ENCODE measurements at places on chromosomes 11 and 22. TPM values are rescaled to one million over a fixed set of nuclear protein-coding genes. Genes with fewer than 3 reads are reported as not detected.

CCDC73 gene
- total RNA-seq, result not detected

DNA sequence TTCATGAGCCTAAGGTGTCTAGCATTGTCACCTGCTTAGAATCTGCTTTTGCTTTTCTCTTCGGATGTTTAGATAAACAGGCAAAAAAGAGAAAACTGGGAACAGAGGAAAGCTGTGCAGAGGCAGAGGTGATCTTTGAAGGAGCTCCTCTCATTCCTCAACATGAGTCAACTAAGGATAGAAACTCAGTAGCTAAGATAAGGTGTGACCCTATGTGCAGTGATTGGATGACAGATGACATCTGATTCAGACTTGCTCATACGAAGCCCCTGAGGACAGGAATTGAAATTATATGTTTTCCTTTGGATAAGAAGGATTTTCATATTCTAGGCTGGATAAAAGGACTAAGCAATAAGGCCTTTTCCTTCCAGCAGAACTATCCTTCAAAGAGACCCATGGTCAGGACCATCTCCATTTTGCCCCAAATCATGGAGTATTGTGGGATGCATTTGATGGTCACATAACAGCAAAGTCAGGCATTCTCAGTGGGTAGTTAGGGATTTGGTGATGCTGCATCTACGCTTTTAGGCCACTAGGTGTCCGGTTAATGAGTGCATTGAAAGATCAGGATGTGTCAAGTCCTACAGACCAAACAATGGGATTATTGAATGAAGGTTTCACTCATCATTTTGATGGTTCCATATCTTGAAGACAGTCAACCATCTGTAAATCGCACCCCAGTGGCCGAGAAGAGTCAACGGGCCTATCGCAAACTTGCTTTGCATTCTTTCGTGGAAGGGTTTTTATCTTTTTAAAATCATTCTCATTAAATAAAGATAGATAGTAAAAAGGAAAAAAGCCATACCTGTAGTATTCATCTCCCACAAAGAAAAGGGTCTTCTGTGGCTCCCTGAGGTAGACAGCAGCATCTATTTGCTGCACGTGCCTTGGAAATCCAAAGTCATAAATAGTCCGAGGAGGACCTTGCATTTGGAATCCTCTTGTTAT lies 32.2 kb downstream of the MMP20 start:
- no peak for DNase-seq

DNA sequence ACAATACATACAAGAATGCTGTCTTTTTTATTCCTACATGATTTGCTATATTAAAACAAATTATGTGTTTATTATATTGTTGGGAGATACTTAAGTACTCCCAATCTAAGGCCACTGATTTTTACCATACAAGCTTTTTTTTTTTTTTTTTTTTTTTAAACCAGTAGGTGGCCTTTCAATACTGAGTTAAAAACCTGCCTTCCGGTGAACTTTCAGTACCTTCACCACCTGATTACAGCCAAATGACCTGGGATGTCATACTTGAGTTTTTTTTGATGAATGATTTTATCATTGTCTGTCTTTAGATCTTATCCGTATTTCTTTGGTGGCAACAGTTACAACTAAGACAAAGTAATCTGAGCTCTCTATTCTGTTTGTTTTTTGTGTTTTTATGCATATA lies 94.0 kb upstream of the FOLH1 start:
- DNase-seq, result no peak

KRTAP5-2 gene
- total RNA-seq, result not detected

GRCh38 chr11:111494040-111494439 lies 18.1 kb downstream of the BTG4 start:
- DNase-seq, result no peak

- DNase-seq, result no peak
Measured at GRCh38 chr22:27260087-27260698, 541.4 kb downstream of the MN1 start.

TRIM64 gene
- total RNA-seq, result not detected

- no peak for DNase-seq
Measured at GRCh38 chr22:48876951-48877350, 950.7 kb downstream of the BRD1 start.

- DNase-seq, result no peak
Measured at GRCh38 chr11:72864702-72865655, 50.8 kb downstream of the ATG16L2 start.

Data from activated T-cell treated with anti-CD3 and anti-CD28 coated beads, Interleukin-2, amount 50 U/mL, for 72 hours (primary cell).